ENCODE measurements at places on chromosomes 6 and 20.

DNA sequence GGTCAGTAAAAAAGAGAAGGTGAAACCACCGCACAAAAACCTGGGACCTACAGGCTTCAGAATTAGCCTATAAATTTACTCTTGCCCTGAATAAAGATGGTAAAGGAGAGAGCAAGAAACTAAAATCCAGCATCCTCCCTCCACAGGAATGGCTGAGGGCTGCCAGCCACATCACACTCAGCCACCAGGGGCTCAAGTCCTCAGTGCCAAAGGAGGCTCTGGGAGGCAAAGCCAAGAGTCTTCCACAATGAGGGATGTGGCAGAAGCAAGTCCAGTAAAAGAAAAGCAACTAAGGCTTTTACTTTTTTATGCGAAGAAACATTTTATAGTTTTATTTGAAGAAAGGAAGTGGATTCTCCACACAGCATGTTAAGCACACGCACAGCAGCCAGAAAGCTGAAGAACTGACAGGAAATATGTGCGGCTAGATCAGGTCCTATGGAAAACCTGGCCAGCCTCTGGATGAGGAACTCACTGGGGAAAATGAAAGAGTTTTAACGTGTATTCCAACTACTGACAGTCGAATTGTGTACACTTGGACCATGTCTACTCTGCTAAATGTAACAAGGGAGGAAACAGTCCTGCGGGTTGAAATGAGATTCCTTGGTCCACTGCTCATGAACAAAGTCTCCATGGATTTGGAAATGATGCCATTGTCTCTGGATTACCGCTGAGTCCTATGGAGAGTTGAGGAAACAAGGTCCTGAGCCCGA, 219.4 kb upstream of the SSTR4 start:
- DNase-seq: no peak

DNA sequence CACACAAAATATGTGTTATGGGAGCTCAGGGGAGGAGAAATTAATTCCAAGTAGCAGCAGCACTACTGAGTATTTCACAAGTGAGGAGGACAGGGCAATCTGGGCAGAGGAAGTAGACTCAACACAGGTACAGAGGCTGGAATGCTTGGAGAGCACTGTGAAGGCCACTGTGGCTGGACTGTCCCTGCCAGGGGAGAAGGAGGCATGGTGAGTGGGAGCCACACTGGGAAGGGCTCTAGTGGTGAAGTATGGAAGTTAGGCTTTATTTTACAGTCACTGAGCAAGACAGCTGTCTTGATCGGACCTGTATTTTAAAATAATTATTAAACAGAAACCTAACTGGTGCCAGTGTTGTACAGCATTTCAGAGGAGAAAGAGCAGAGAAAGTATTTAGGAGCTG, 28.8 kb downstream of the FAM229B start:
- no peak for DNase-seq

GRCh38 chr6:42978487-42978838, 518 bp downstream of the PEX6 start:
- no peak for DNase-seq

DNA sequence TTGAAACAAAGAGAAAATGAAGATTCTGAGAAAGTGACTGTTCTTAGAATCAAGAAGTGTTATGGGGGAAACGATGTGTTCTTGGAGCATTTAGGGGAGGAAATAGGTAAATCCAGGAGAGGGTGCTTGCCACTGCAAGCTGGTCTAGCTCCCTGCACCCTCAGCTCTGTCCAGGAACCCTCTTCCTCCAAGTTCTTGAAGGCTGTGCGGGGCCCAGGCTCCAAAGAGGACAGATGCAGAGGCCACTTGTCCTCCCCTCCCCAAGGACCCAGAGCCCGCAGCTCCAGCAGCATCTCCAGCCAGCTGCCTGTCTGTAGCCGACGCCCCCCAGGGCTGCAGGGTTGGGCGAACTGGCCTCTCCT, 87.9 kb downstream of the CDC5L start:
- no peak for DNase-seq

DNA sequence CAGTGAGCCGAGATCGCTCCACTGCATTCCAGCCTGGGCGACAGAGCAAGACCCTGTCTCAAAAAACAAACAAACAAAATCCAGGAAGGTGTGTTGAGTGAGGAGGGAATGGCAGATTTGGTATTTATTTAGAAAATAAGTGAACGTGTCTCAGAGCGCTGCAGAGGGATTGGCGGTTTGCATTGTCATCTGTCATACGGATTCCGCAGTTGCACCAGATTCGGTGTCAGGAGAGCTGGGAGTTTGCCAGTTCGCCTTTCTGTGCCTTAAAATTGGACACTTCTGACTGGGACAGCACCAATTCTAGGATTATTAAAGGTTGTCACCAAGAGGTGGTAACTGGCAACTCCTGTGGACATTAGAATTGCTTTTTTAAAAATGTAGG, 912 bp downstream of the SNRNP48 start:
- DNase-seq: no peak

DNA sequence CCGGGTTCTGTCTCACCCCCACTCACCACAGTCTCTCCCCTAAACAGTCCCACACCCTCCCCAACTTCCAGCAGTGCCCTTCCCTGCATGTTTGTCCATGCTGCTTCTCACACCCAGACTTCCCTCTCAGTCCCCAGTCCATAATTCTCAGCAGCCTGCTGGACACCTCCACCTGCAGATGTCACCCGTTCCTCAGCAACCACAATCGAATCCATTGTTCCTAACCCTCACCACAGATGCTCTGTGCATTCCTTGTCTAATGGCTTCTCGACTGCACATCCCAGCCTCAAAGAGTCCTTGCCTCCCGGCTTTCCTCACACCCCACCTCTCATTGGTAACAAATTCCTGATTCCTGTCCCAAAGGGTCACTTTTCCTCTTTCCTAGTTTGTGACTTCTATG, 55.6 kb downstream of the GOPC start:
- DNase-seq: no peak

DNA sequence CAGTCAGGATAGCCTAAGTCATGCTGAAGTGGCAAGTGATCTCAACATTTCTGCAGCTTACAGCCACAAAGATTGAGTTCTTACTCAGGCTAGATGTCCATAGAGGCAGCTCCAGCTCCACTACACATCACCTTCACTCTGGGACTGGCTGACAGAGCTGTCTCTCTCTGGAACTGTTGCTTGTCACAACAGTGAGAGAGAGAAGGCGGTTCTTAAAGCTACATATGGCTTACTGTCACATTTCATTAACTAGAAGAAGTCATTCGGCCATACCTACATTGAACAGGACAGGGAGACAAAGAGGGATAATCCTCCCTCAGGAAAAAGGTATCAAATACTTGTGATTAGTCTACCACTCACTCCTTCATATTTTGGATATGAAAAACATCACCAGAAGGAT, 914.9 kb upstream of the FLRT3 start:
- DNase-seq: no peak

- no peak for DNase-seq
Measured at GRCh38 chr6:128242765-128243403, 277.5 kb downstream of the PTPRK start.

DNA sequence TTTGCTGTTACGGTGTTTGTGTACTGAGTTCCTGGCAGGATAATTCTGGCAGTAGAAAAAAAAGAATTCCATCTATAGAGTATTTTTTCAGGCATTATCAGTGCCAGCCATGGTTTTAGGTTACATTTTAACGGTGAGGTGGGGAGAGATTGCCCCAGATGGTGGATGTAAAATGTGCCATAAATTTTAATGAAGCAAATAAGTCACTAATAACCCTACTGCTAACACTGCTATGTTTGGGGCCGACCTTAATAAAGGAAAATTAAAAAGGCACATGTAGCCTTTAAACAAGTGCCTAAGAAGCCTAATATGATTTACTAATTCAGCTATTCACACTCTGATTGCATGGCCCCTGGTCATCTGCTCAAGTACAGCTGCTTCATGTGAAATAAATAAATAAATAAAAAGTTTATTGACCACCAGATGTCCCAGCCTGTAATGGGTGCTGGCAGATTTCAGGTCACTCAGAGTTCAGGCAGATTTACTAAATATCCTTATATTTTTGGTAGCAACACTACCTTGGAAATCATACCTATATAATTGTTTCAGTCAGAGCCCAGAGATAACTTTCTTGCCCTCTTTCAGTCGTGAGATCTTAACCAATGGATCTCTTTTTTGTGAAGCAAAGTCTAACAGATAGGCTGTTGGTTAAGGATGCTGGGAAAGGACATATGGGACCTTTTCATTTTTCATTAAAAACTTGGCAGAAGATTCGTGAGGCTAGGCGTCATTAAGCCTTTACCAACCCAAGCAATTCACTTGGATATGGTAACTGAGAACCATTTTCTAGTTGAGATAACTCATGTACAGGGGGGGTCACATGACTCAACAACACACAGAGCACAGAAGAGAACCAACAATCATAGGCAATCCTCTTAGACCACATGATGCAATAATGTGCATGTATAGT, 495.0 kb upstream of the NRSN1 start:
- DNase-seq: no peak

GRCh38 chr6:170447561-170447930, 105.6 kb downstream of the PSMB1 start:
- no peak for DNase-seq

DNA sequence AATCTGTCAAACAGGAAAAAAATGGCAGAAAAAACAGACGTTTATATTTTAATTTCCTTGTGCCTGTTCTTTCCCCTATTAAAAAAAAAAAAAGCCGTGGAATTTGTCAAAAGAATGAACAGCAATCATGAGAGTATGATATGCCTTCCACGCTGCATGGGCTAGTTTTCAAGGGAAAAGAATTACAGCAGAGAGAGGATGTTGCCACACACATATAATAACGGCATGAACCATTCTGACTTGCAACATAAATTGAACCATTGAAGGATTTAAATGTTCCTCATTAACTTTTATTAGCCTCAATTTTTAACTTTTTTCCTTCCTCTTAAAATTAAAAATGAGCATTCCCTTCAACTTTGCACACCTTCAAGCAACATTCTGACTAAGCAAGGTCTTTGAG, 301.8 kb downstream of the FOXC1 start:
- peak; percentile 44 for DNase-seq

DNA sequence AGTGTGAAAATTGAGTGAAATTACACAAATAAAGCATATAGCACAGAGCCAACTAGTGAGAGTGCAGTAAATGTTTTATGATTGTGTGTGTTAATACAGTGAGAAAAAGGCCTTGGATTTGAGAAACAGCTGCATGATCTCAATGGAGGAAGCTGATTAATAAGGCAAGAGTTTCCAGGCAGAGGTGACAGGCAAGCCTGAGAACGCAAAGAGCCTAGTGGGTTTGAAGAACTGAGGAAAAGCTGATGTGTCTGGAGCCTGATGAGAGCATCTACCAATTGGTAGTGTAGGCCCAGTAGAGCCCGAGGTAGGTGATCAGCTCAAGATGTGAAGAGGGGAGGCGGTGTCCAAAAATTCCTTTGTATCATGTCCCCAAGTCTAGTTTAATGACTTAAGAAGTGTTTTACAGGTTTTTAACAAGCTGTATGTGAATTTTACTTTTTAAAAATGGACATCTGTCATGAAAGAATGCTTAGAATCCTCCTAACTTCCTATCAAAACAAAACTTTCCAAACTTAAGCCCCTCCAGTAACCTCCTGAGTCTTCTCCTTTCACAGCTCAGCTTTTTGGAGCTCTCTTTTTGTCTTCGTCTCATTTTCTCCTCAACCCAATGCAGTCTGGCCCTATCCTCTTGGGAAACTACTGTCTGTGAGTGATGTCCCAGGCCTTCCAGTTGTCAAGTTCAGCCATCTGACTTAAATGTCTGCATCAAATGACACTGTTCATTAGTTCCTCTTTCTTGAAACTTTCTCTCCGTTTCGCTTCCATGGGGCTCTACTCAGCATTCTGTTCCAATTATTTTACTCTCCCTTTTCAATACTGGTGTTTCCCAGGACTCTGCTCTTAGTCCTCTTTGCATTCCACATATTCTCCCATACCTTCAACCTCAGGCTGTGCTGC, 1.2 kb downstream of the CDC40 start:
- no peak for DNase-seq

DNA sequence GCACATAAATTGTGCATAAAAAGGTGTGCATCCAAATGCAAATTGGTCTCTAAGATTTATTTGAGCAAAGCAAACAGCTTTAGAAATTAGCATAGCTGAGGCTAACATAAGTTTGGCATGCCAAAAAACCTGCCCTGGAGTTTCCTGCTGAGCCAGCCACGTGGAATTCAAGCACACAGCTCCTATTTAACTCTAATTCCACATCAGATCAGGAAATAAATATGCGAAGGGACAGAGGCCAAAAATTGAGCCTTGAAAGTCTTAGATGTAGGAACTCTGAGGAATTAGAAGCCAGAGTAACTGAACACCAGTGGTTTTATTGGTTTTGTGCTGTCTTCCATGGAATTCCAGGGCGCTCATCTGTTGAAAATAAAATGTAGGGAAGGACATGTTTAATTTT, 19.6 kb downstream of the SOBP start:
- no peak for DNase-seq

- no peak for DNase-seq
Measured at GRCh38 chr6:41522780-41523548, 23.2 kb upstream of the FOXP4 start.

- no peak for DNase-seq
Measured at GRCh38 chr20:18702736-18703135, 110.8 kb upstream of the SCP2D1 start.

DNA sequence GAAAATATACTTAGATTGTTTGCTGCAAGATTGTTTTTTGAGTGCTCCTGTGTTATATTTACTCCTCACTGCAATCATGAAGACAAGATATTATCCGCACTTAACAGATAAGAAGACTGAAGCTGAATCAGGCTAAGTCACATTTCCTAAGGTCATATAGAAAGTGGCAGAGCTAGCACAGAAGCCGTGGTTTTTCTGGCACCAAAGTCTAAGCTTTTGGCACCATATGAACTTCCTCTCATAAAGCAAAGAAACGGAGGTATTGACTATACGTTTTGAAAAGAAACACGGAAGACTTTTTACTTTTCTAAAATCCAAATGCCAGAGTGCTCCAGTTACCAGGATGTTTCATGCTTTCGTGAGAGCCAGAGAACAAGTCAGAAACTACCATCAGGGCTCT, 9.3 kb upstream of the DTD1 start:
- no peak for DNase-seq

DNA sequence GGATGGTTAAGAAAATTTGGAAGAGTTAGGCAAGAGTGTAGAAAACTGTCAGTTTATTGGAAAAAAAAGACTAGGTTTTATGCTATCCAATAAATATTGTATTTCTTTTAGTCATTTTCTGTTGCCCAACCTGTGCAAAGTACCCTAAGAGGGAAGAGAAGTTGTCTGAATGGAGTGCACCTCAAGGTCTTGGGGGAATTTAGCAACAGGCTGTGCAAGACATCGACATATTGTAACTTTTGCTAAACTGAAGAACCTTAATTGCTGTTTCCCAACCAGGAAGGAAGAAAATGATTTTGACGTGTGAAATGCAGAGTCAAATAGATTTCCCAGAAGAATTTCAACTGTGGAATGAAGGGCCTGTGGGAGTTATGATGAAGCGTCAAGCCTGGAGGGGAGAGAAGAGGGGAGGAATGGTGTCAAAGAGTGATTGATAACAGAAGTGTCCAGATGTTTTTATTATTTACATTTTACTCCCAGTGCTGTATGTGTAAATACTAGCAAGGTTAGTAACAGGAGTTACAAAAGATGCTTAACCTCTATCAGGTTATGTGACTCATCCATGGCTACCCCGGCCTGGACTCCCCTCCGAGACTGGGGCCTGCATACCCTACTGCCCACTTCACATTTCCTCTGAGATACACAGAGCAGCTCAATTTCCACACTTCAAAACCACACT, 246.8 kb downstream of the MYLK4 start:
- DNase-seq: no peak

Data from SK-N-MC (cell line).